Breast epithelium (tissue), 4 donors: ENCODE measurements at places on chromosomes 16 and 17. TPM values are rescaled to one million over a fixed set of nuclear protein-coding genes. Genes with fewer than 3 reads are reported as not detected.
A peak's percentile ranks its signal among the peaks of the same experiment; 100 is the strongest.

DNA sequence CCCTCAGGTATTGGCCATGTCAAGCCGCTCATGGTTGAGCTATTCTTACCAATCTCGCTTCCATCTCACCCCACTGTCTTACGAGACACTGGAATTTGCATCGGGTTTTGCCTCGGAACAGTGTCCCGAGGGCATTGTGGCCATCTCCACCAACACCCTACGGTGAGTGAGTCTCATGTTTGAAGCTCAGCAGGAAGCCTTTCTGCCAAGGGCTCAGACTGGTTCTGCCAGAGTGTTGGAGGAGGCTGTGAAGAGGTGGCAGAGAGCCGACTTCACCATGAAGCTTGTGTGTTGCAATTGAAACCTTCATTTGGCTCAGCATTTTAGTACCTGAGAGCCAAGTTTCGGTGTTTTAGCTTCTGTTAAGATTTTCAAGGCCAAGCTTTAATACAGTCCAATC lies 38.0 kb downstream of the SF3B3 start:
- H3K27ac ChIP-seq: peak overlapping the region; percentile 22
- H3K4me3 ChIP-seq: no peak overlapping the region
- no peaks in the 10 kb centered on the region for H3K27me3 ChIP-seq
- no peaks in the 10 kb centered on the region for H3K4me1 ChIP-seq
- peaks cover 7% of the 10 kb centered on the region for H3K36me3 ChIP-seq

DNA sequence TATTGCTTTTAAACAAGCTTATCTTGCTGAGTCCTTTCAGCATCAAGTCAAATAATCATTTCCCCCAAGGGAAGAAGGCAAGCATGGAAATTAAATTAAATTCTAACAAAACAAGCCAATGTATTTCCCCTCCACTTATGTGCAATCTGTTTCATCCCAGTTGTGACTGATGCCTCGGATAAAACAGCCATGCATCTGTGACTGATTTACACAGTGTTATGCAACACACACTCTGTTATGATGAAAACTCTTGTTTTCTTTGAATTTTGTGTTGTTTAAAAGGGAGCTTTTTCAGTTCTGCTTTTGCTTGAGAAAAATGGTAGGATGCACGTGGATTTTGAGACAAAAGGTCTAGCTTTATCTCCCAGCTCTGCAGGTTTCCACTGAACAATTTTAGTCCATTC lies 32.6 kb downstream of the TMEM100 start:
- DNase-seq: no peak
- H3K4me1 ChIP-seq: no peaks in the 10 kb centered on the region
- H3K27me3 ChIP-seq: no peaks in the 10 kb centered on the region
- no peak overlapping the region for H3K4me3 ChIP-seq

GRCh38 chr17:72683506-72684404 lies 408.7 kb downstream of the SLC39A11 start:
- no peaks in the 10 kb centered on the region for H3K36me3 ChIP-seq
- no peak overlapping the region for H3K27ac ChIP-seq
- no peaks in the 10 kb centered on the region for H3K27me3 ChIP-seq
- peak; percentile 41 for DNase-seq
- H3K4me1 ChIP-seq: no peaks in the 10 kb centered on the region

DNA sequence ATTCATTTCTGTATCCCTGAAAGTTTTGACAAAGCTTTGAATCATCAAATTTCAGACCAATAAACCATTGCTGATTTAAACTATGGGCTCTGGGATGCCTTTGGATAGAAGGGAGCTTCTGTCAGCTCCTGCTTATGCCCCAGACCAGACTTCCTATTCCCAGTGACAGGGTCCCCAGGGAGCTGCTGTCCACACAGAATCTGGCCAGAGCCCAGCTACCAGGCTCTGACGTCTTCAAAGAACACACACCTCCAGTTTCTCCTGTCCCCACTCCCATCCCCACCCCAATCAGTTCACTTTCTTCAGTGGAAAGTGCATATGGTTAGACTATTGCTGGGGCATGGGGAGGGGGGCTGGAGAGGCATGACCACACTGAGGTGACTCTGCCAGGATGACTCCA lies 51.6 kb upstream of the SREBF1 start:
- no peaks in the 10 kb centered on the region for H3K36me3 ChIP-seq
- H3K27me3 ChIP-seq: no peaks in the 10 kb centered on the region
- H3K4me3 ChIP-seq: no peak overlapping the region
- DNase-seq: no peak
- H3K27ac ChIP-seq: no peak overlapping the region
- no peaks in the 10 kb centered on the region for H3K4me1 ChIP-seq

DNA sequence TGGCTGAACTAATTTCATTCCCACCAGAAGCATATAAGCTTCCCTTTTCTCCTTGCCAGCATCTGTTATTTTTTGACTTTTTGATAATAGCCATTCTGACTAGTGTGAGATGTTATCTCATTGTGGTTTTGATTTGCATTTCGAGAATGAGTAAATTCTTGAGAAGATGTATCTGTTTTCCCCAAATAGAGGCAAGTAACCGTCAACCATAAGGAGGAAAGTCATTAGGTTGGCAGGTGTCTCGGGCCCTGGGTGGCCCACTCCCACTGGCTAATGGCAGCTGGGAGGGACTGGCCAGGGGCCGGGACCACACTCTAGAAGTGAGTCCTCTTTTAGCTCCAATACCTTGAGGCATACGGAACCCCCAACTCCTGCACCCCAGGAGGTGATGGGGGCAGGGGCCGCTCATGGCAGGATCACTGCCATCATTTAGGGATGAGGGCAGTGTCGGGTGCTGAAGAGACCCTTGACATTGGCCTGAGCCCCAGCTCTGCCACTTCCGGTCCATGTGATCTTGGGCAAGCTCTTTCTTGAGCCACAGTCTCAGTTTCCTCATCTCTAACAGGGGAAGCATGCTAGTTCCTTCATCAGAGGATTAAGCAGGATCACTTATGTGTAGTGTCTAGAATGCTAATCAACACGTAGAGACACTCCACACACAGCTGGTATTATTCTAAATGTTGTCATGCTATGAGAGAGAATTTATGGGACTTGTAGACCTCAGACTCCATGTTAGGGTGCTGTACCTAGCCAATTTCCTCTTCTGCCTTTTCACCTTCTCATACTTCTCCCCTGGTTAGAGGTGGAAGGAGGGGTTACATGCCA lies 44.3 kb downstream of the RGS9 start:
- no peaks in the 10 kb centered on the region for H3K36me3 ChIP-seq
- no peak for DNase-seq
- H3K27ac ChIP-seq: no peak overlapping the region
- no peak overlapping the region for H3K4me3 ChIP-seq

DNA sequence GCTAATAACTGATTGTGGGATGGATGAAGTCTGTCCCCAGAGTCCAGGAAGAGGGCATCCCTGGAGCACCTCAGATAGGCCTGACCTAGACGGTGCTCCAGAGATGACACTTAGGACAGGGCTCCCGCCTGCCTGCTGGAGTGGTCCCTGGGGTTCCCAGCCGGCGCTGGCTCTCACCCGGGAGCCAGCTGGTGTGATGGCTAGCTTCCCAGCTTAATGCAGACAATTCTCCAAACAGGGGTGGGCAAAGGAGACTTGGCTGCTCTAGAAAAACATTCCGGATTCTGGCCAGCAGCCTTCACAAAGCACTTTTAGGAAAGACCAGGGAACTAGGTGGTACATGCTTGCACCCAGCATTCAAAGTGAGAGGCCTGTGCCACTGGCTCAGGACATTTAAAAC lies 18.6 kb downstream of the ACE start:
- H3K4me3 ChIP-seq: no peak overlapping the region
- no peak for DNase-seq
- no peaks in the 10 kb centered on the region for H3K4me1 ChIP-seq
- no peaks in the 10 kb centered on the region for H3K36me3 ChIP-seq

GRCh38 chr16:89491974-89492687 lies 1.8 kb upstream of the ANKRD11 start:
- no peaks in the 10 kb centered on the region for H3K36me3 ChIP-seq
- DNase-seq: no peak
- peak overlapping the region; percentile 99 for H3K4me3 ChIP-seq
- H3K4me1 ChIP-seq: peaks cover 7% of the 10 kb centered on the region
- H3K27ac ChIP-seq: no peak overlapping the region
- H3K27me3 ChIP-seq: no peaks in the 10 kb centered on the region

DNA sequence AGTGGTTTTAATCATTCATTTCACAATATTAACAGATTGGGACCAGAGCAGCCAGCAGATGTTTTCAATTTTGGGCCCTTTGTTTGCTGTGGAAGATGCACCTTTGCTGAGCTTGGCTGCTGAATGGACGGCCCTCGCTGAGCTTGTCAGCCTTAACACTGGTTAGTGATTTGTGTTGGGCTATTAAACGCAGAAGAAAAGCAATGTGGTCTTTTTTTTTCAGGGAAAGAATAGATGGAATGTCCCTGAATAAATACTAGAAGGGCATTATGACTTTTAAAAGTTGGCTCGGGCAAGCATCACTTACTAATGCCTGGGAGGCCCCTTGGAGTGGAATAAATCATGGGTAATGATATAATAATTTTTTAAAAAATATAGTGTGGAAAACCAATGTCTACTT lies 297.0 kb downstream of the MAP2K6 start:
- no peak overlapping the region for H3K27ac ChIP-seq
- DNase-seq: no peak
- no peaks in the 10 kb centered on the region for H3K27me3 ChIP-seq
- no peaks in the 10 kb centered on the region for H3K4me1 ChIP-seq
- H3K4me3 ChIP-seq: no peak overlapping the region
- H3K36me3 ChIP-seq: no peaks in the 10 kb centered on the region

- no peaks in the 10 kb centered on the region for H3K27me3 ChIP-seq
- H3K27ac ChIP-seq: peak overlapping the region; percentile 76
- peak; percentile 50 for DNase-seq
Observed at GRCh38 chr17:55607731-55608341, 96.6 kb upstream of the SMIM36 start.

GRCh38 chr16:89289428-89290395 lies 72.2 kb downstream of the ZNF778 start:
- H3K27me3 ChIP-seq: no peaks in the 10 kb centered on the region
- DNase-seq: peak; percentile 70
- H3K4me1 ChIP-seq: no peaks in the 10 kb centered on the region
- no peak overlapping the region for H3K27ac ChIP-seq

DNA sequence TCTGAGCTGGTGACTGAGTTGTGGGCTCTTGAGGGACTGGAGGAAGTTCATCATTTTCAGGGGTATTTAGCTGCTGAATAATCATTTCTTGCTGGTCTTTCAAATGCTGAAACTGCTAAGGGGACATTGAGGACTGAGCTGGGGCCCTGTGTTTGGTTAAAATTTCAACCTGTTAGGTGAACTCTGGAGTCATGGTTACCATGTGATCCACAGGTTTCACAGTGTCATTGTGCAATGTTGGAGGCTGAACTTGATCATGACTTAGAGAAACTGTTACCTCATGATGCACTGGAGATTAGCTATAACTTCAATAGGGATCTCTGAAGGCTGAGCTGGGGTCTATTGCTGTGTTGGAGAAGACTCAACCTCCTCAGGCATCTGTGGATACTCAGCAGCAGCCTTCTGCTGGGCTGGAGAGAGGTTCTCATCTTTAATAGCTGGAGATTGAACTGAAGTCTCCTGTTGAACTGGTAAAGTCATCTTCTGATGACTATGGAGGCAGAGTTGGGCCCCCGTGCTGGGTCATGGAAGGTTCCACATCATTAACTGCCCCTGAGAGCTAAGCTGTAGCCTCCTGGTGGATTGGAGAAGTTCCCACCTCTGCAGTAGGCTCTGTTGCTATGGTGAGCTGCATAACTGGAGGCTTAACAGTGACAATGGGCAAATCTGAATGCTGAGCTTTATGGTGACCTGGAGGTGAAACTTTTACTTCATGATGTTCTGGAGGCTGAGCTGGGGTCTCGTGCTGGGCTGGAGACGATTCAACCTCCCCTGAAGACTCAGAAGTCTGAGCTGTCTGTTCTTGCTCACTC lies 15.2 kb downstream of the RDM1 start:
- H3K4me3 ChIP-seq: no peak overlapping the region
- DNase-seq: no peak
- no peak overlapping the region for H3K27ac ChIP-seq
- H3K27me3 ChIP-seq: no peaks in the 10 kb centered on the region
- no peaks in the 10 kb centered on the region for H3K4me1 ChIP-seq

GRCh38 chr16:75380870-75381269 lies 52.4 kb downstream of the CFDP1 start:
- H3K27me3 ChIP-seq: no peaks in the 10 kb centered on the region
- H3K4me3 ChIP-seq: no peak overlapping the region
- H3K27ac ChIP-seq: no peak overlapping the region

- H3K4me1 ChIP-seq: no peaks in the 10 kb centered on the region
- peak overlapping the region; percentile 75 for H3K27ac ChIP-seq
- H3K27me3 ChIP-seq: no peaks in the 10 kb centered on the region
- no peak for DNase-seq
Observed at GRCh38 chr16:4347765-4348509, 3.2 kb downstream of the PAM16 start.

DNA sequence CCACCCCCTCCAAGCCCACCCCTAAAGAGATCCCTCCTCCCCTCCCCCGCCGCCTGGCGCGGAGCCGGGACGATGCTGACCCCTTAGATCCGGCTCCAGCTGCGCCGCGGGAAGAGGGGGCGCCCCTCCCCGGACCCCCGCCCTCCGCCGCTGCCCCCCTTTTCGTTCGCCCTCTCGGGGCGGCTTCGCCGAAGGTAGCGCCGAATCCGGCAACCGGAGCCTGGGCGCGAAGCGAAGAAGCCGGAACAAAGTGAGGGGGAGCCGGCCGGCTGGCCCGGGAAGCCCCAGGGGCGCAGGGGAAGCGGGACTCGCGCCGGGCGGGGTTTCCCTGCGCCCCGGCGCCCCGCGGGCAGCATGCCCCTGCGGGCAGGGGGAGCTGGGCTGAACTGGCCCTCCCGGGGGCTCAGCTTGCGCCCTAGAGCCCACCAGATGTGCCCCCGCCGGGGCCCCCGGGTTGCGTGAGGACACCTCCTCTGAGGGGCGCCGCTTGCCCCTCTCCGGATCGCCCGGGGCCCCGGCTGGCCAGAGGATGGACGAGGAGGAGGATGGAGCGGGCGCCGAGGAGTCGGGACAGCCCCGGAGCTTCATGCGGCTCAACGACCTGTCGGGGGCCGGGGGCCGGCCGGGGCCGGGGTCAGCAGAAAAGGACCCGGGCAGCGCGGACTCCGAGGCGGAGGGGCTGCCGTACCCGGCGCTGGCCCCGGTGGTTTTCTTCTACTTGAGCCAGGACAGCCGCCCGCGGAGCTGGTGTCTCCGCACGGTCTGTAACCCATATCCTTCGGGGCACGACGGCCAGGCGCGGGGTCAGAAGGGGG lies 623 bp downstream of the CACNA1G start:
- no peaks in the 10 kb centered on the region for H3K36me3 ChIP-seq
- H3K27me3 ChIP-seq: peaks cover 41% of the 10 kb centered on the region
- DNase-seq: no peak
- H3K4me1 ChIP-seq: no peaks in the 10 kb centered on the region
- peak overlapping the region; percentile 42 for H3K4me3 ChIP-seq
- H3K27ac ChIP-seq: peak overlapping the region; percentile 92

ATP6V0D1 gene
- 122 TPM for total RNA-seq

SHISA9 gene
- 0.33 TPM for total RNA-seq

PRKCB gene
- total RNA-seq: 1.3 TPM

HOXB3 gene
- 14.4 TPM for total RNA-seq

TOP2A gene
- total RNA-seq: 6.4 TPM

EMC6 gene
- 15.1 TPM for total RNA-seq

KRTAP2-3 gene
- not detected for total RNA-seq

GGT6 gene
- not detected for total RNA-seq

MLLT6 gene
- 41.9 TPM for total RNA-seq

PDF gene
- 19.7 TPM for total RNA-seq

RHOT2 gene
- 39.4 TPM for total RNA-seq

RSKR gene
- total RNA-seq: 9.3 TPM

NPIPA5 gene
- total RNA-seq: 6.0 TPM

CCL17 gene
- not detected for total RNA-seq

HSD11B2 gene
- total RNA-seq: 10.2 TPM

ABCC3 gene
- total RNA-seq: 6.1 TPM
